Body of pancreas (tissue), 4 donors: ENCODE measurements at places on chromosomes 6 and 20. TPM values are rescaled to one million over a fixed set of nuclear protein-coding genes. Genes with fewer than 3 reads are reported as not detected.

DNA sequence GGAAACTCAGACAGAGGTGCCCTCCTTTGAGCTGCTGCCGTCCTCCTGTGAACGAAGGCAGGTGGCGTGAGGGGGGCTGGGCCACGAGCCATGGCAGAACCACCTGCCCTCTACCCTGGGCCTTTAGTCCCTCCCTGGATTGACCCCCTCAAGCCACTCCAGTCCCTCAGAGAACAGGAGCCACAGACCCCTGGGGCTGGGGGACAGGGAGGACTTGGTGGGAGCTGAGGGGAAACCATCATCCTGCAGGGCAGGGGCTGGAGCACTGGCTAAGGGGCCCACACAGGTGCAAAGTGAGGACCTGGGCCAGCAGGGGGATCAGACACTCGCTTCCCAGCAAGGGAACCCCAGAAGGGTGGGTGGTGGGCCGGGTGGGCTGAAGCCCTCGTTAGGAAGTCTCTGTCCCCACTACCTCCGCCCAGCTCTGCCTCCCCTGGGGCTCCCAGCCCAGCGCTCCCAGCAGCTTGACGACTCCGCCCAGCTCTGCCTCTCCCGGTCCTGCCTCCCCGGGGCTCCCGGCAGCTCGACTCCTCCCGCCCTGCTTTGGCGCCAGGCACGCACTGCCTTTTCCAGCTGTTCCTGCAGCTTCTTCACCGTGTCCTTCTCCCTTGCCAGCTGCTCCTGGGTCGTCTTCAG is 44.4 kb downstream of the DSTN start:
- H3K4me1 ChIP-seq, result peaks cover 80% of the 10 kb centered on the region
- no peak overlapping the region for H3K4me3 ChIP-seq
- H3K27ac ChIP-seq, result peak overlapping the region; percentile 63
- peaks cover 16% of the 10 kb centered on the region for H3K36me3 ChIP-seq
- no peaks in the 10 kb centered on the region for H3K27me3 ChIP-seq

DNA sequence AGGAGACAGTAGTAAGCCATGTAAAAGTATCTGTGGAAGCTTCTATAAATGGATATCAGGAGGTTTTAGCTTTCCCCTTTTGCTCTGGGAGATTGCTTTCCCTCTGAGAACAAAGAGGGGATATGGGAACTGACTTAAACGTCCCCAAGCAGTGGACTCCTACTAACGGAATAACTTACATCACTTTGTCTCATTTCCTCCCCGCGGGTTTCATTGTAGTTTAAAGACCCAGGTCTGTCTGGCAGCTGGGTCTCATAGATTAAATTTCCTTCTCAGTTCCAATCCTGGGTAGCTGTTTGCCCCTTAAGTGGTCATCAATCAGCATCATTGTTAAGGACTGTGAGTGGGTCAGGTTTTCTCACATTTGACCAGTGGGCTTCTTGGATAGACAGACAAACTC is 68.7 kb downstream of the PLAGL1 start:
- no peak overlapping the region for H3K4me3 ChIP-seq
- no peaks in the 10 kb centered on the region for H3K36me3 ChIP-seq
- no peak for DNase-seq
- no peaks in the 10 kb centered on the region for H3K27me3 ChIP-seq
- peaks cover 3% of the 10 kb centered on the region for H3K4me1 ChIP-seq
- H3K27ac ChIP-seq, result no peak overlapping the region

DNA sequence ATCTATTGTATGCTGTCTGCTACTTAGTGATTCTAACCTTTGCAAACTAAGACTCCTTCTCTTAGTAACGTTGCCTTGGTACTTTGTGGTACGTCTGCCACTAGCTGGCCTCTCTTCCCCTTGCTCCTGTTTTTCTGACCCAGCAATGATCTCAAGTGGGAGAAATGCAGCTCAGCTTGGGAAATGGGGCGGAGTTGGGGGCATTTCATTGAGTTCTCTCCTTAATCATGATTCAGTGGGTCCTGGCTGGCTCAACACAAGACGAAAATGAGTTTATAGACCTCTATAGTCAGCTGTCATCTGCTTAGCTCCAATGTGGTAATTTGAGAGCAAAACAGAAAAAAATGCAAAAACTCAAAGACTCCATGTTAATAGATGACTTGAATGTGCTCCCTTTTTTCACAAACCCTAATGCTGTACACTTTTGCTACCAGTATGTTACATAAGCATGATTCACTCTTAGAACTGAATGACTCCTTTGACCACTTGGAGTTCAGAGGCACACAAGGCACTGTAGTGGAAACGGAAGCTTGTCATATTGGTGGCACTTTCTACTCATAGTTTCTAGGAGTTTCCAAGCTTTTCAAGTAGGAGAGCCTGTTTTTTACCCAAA is 55.3 kb upstream of the SOX4 start:
- H3K27ac ChIP-seq, result peak overlapping the region; percentile 75
- H3K4me1 ChIP-seq, result peaks cover 27% of the 10 kb centered on the region
- H3K4me3 ChIP-seq, result no peak overlapping the region
- H3K36me3 ChIP-seq, result no peaks in the 10 kb centered on the region
- H3K27me3 ChIP-seq, result no peaks in the 10 kb centered on the region
- DNase-seq, result no peak

- H3K27me3 ChIP-seq, result no peaks in the 10 kb centered on the region
- H3K4me3 ChIP-seq, result no peak overlapping the region
- DNase-seq, result no peak
- no peaks in the 10 kb centered on the region for H3K4me1 ChIP-seq
- H3K36me3 ChIP-seq, result no peaks in the 10 kb centered on the region
Observed at GRCh38 chr6:125356884-125357283, 55.1 kb upstream of the HDDC2 start.

The CRISP3 gene
- total RNA-seq, result 6.0 TPM

DNA sequence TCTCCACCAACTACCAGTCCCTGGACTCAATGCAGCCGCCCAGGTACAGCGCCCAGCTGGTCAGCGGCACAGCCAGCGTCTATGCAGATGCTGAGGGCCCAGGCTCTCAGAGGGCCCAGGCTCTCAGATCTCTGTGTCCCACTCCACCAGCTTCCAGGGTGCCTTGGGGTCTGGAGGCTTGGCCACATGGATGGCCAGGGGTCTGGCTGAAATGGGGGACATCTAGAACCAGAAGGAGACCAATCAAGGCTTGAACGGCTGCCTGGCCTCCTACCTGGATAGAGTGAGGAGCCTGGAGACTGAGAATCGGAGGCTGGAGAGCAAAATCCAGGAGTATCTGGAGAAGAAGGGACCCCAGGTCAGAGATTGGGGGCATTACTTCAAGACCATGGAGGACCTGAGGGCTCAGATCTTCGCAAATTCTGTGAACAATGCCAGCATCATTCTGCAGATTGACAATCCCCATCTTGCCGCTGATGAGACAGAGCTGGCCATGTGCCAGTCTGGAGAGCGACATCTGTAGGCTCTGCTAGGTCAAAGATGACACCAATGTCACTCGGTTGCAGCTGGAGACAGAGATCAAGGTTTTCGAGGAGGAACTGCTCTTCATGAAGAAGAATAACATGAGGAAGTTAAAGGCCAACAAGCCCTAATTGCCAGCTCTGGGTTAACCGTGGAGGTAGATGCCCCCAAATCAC is 44.1 kb upstream of the GRM4 start:
- DNase-seq, result no peak
- H3K4me1 ChIP-seq, result no peaks in the 10 kb centered on the region
- no peaks in the 10 kb centered on the region for H3K27me3 ChIP-seq
- H3K4me3 ChIP-seq, result no peak overlapping the region
- H3K36me3 ChIP-seq, result no peaks in the 10 kb centered on the region

DNA sequence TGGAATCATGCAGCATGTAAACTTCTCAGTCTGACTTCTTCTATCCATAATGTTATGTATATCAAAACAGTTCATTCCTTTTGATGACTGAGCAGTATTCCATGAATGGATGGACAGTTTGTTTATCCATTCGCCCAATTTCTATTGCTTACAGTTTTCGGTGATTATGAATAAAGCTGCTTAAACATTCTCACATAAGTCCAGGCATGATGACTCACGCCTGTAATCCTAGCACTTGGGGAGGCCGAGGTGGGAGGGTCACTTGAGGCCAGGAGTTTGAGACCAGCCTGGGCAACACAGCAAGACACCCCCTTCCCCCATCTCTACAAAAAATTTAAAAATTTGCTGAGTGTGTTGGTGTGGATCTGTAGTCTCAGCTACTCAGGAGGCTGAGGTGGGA is 22.9 kb upstream of the HMGA1 start:
- no peaks in the 10 kb centered on the region for H3K36me3 ChIP-seq
- H3K27ac ChIP-seq, result no peak overlapping the region
- no peaks in the 10 kb centered on the region for H3K4me1 ChIP-seq
- DNase-seq, result no peak

DNA sequence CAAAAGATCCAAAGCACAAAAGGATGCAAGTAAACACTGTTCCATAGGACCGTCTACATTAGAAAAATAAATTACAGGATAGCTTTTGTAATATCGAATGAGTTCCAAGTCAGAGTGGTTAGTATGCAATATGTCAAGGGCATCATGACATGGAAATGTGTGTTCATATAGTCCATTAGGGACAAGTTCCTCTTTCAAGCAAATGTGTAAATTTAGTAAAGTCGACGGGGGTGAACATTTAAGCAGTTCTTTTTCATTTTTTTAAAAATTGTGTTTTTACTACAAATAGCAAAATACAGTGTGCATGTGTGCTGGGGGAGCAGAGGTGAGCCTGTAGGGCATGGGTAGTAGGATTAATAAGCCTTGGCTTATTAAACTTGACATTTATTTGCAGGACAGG is 359.0 kb downstream of the ESR1 start:
- H3K4me3 ChIP-seq, result no peak overlapping the region
- no peaks in the 10 kb centered on the region for H3K27me3 ChIP-seq
- no peaks in the 10 kb centered on the region for H3K36me3 ChIP-seq
- H3K4me1 ChIP-seq, result no peaks in the 10 kb centered on the region

- DNase-seq, result no peak
- no peak overlapping the region for H3K4me3 ChIP-seq
- H3K36me3 ChIP-seq, result no peaks in the 10 kb centered on the region
- H3K4me1 ChIP-seq, result no peaks in the 10 kb centered on the region
- H3K27me3 ChIP-seq, result no peaks in the 10 kb centered on the region
Observed at GRCh38 chr6:40819182-40819834, 219.7 kb downstream of the UNC5CL start.

DNA sequence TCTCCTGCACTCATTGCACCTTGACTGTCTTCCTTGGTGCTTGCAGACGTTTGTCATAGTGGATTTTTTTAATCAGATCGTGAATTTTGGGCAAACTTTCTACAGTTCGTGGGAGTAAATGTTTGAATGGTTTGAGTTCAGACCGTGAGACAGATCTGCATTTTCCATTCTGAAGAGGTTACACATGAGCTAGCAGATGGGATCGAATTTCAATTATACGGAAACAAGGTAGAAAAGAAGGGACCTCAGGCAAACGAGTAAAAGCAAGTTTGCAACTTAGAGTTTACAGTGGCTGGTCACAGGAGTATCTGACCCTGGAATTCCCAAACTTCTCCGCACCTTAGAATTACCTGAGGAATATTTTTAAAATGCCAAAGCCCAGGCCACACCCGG is 17.2 kb upstream of the NCR2 start:
- DNase-seq, result no peak
- no peak overlapping the region for H3K27ac ChIP-seq
- H3K36me3 ChIP-seq, result no peaks in the 10 kb centered on the region
- no peak overlapping the region for H3K4me3 ChIP-seq
- H3K27me3 ChIP-seq, result no peaks in the 10 kb centered on the region
- peaks cover 7% of the 10 kb centered on the region for H3K4me1 ChIP-seq

The LY6G6F gene
- total RNA-seq, result not detected

GRCh38 chr6:160259598-160259997 is 977 bp upstream of the SLC22A2 start:
- H3K27ac ChIP-seq, result no peak overlapping the region
- H3K27me3 ChIP-seq, result no peaks in the 10 kb centered on the region
- H3K4me3 ChIP-seq, result no peak overlapping the region
- no peaks in the 10 kb centered on the region for H3K36me3 ChIP-seq

DNA sequence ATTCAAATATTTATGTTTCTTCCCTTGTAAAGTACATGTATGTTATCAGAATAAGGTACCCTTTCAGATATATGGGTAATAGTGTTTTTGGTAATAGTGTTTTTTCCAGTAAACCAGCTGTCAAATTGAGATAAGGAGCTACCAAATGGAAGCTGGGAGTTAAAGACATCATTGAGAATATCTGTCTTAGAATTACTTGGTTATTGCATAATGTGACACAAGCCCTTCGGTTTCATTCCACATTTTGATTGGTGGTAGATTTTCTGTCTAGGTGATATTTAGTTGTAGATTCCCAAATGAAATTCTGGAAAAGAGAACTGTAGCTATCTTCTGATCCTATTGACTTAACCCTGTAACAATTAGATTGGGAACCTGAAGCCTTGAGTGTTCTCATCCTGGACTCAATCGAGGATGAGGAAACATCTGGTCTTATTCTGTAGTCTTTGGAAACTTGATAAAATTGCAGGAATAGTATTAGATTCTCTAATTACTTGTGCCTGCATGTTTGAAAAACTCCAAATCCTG is 75.1 kb upstream of the SYNJ2 start:
- H3K27ac ChIP-seq, result no peak overlapping the region
- H3K27me3 ChIP-seq, result no peaks in the 10 kb centered on the region
- H3K4me1 ChIP-seq, result peaks cover 4% of the 10 kb centered on the region

The ECT2L gene
- not detected for total RNA-seq

DNA sequence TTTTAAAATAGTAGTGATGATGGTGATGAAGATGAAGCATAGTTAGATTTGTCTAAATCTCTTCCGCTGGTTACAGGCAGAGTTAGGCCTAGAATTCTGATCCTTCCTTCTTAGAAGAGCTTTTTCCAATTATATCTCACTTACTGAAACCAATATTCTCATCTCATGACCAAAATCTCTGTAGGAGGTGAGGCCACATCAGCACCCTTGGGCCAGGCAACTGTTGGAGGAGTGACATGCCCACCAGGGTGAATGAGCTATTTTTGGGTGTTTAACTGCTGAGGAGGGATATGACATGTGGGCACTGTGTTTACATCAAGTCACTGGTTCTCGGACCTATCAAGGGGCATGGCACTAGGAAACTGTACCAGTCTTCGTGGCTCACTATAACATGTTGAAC is 102.2 kb upstream of the SLC24A3 start:
- no peak overlapping the region for H3K4me3 ChIP-seq
- no peaks in the 10 kb centered on the region for H3K4me1 ChIP-seq
- H3K36me3 ChIP-seq, result no peaks in the 10 kb centered on the region
- no peaks in the 10 kb centered on the region for H3K27me3 ChIP-seq
- DNase-seq, result no peak

DNA sequence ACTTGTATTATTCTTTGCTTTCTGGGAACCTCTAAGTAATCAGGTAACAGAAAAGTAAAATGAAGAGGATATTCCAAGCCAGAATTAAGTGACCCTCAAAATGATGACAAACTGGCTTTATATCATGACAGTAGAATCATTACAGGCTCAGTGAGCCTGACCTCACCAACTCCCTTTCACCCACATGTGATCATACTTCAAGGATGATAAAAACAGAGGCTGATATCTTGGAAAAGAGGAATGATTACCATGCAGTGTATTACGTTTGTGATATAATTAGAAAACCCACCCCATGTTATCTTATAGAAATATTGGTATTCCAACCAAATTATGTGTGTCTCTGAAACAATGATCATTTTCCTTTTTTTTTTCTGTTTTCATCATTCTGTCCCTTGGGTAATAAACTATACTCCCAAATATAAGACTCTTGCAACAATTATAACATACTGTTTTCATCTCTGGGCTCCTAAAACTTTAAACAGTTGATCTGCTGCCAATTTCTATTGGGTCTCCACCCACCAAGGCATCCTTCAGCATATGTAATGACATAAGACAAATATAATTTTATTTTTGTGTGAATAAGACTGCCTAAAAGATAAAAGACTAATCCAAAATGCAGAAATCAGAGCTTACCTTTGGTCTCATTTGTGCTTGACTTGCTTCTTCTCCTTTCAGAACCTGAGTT is 115.7 kb downstream of the DST start:
- H3K27me3 ChIP-seq, result no peaks in the 10 kb centered on the region
- DNase-seq, result no peak
- H3K36me3 ChIP-seq, result peaks cover 4% of the 10 kb centered on the region
- peaks cover 38% of the 10 kb centered on the region for H3K4me1 ChIP-seq
- H3K27ac ChIP-seq, result no peak overlapping the region
